Cardiac atrium fibroblast (primary cell): ENCODE measurements at places on chromosomes 16 and 17. TPM values are rescaled to one million over a fixed set of nuclear protein-coding genes. Genes with fewer than 3 reads are reported as not detected.

WIPI1 gene
- 123 and 125 TPM in 2 replicates for total RNA-seq

CFAP52 gene
- 0.97 TPM in 1 of 2 replicates, not detected in the other for total RNA-seq

CCL3 gene
- total RNA-seq: not detected in 2 replicates

TNS4 gene
- 0.16 TPM in 1 of 2 replicates, not detected in the other for total RNA-seq

PYY gene
- total RNA-seq: not detected in 2 replicates

C17orf78 gene
- not detected in 2 replicates for total RNA-seq

ABI3 gene
- 0.36 and 0.49 TPM in 2 replicates for total RNA-seq

GPR139 gene
- not detected in 2 replicates for total RNA-seq

PDP2 gene
- 3.4 and 13.8 TPM in 2 replicates for total RNA-seq

TMEM235 gene
- not detected in 2 replicates for total RNA-seq

CIITA gene
- 0.49 TPM in 1 of 2 replicates, not detected in the other for total RNA-seq

SOST gene
- total RNA-seq: not detected in 2 replicates

RRAD gene
- 0.49 TPM in 1 of 2 replicates, not detected in the other for total RNA-seq
